ENCODE measurements at places on chromosomes 5 and 9.

GRCh38 chr9:126708178-126708577 lies 94.5 kb downstream of the LMX1B start:
- no peak for DNase-seq

DNA sequence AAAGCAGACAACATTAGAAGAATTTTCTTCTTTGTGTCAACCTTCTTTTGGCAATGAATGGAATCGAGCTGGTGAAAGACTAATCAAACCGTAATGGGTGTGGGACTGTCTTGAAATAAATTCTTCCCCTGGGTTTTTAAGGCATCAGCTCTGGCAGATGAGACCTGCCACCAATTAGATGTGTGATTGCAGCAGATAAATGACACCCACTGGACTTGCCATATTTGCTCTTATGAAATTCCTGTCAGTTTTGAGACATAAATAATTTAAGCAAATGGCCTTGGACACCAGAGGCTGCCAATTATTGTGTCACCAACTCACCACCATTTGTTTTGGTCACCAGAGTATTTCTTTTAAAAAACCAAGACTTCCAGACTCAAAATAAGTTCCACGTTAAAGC lies 135.9 kb upstream of the RGMB start:
- DNase-seq: no peak

GRCh38 chr5:135700731-135701130 lies 121.9 kb upstream of the CXCL14 start:
- DNase-seq: no peak

DNA sequence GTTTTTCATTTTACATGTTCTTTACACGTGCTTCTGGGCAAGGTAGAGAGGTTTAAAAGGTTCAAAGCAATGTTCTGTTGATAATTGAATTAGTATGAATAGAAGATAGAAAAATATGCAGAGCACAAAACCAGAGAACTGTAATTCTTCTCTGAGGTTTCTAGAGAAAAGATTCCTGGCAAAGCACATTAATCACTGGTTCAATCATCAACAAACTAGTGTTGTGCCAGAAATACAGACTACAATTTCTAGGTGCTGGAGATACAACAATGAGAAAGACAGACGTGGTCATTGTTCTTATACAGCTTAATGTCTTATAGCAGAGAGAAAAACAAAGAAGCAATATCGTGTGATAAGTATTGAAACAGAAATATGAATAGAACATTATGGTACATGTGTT lies 25.5 kb downstream of the MEGF9 start:
- no peak for DNase-seq

DNA sequence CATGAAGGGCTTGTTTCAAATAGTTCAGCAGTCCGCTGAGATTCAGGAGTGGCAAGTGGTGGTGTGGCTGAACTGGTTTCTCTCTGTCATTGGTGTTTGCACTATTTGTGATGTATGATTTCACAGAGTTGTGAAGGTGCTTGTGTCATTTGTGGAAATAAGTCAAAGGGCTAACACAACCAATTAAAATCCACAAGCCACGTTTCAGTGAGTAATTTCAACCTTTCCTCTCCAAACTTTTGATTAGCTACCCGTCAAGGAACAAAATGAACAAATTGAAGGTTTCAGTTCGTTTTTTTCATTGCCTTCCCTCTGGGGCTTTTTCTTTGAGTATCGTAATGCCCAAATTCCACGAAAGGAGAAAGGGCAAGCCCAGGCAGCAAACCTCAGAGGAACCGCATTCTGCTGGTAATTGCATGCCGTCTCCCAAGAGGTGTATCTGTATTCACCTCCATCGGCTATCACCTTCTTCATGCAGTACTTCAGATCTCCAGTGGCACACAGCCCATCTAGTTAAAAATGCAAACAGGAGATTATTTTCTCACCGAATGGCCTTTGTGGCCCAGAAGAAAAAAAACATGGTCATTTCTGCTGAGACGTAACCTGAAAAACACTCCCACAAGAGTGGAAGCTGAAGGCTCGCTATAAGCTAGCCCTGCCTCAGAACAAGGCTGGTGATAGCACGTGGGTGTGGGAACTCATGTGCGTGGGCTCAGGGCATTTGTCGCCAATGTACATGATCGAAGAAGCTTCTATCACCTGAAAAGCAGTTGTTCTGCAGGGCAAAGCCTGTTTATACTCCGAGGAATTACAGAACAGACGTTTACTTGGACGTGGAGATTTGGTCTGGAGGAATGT lies 197.1 kb downstream of the NR3C1 start:
- no peak for DNase-seq

GRCh38 chr9:69719983-69720382 lies 39.8 kb downstream of the PTAR1 start:
- no peak for DNase-seq

DNA sequence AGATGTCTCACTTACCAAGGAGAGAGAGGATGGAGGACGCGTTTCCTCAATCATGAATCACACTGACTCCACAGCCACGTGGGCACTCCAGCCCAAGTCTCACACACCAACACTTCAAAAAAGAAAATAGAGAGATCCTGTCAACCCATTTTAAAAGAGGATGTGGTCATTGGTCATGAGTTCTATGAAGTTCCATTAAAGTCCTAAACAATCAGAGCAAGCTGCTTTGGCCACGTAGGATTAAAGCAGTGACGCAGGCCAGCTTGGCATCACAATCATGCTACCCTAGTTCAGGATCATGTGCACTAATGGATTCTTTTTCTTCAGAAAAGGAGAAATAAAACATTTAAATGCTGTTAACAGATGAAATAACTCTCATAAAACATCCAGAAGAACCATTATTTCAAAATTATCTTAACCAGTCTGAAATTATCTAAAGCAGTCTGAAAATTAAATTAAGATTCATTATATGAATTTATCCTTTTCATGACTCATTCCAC lies 108.1 kb downstream of the SEMA5A start:
- no peak for DNase-seq

DNA sequence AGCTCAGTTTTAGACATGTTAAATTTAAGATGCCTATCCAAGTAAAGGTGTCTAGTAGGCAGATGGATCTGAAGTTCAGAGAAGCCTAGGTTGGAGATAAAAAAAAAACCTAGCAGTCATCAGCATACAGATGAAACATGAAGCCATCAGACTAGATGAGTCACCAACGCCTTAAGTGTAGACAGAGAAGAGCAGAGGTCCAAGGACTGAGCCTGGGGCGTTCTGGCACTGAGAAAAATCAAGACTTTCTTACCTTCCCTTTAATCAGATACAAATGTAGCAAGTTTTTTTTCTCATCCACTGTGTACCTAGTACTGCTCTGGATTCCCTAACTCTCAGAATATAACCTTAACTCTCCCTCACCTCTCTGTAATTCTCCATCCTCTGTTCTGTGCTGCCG lies 97.3 kb downstream of the SIL1 start:
- peak; percentile 42 for DNase-seq

DNA sequence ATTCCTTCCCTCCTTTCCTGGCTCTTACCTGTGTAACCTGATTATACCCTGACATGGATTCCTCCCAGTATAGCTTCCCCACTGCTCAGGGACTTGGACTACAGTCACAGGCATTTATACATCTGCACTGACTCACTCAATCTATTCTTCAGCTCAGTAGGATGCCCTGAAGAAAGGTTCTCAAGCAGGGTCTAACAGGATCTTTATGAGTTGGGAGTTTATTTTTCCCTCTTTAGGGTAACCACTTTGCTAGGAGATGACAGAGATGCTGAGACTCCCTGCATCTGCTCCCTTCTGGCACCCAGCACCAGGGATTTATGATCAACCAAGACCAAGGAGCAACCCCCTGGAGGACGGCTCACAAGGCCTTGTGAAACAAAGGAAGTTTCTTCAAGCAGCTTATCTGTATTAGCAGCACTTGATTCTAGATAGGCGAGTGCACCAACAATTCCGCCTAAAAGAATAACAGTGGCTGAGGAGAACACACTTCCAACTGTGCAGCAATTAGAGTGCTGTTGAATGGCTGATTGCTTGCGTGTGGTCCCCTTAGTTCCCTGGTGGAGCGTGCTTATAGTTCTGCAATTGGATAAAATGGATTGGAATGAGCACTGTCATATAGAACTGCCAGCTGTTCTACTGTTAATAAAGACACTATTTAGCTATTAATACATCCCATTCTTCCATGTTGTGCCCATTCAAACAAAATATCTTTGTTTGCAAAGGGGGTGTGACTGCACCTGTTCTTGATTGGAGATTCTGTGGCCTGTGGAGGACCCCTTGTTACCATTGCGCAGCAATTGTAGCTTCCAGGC lies 482.6 kb downstream of the ZNF608 start:
- DNase-seq: no peak

GRCh38 chr5:126963822-126964375 lies 66.5 kb downstream of the MARCHF3 start:
- no peak for DNase-seq

GRCh38 chr9:111005746-111006470 lies 32.4 kb downstream of the LPAR1 start:
- DNase-seq: no peak

- no peak for DNase-seq
These were observed at the start of gene PCDHA8 for GRCh38 chr5:140840978-140841962. Gene PCDHA8, plus strand, starts transcription at chr5:140841187. Its CDS starts 135 bp downstream, at chr5:140841322.

- no peak for DNase-seq
These were observed 247.6 kb upstream of the IRX4 start for GRCh38 chr5:2130361-2130760.

DNA sequence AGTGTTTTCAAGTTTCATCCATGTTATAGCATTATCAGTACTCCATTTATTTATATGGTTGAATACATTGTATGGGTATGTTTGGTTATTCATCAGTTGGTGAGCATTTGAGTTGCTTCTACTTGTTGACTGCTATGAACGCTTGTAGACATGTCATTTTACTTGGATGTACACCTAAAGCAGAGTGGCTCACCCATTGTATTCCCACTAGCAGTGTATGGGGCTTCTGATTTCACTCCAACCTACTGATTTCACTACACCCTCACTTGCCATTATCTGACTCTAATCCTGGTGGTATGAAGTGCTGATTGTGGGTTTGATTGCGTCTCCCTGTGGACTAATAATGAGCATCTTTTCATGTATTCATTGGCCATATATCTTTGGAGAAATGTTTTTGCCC lies 9.5 kb downstream of the NPM1 start:
- no peak for DNase-seq

- DNase-seq: no peak
These were observed 141.9 kb downstream of the SLC12A2 start for GRCh38 chr5:128225245-128226030.

- no peak for DNase-seq
These were observed 20.3 kb downstream of the TBC1D2 start for GRCh38 chr9:98235126-98235525.

DNA sequence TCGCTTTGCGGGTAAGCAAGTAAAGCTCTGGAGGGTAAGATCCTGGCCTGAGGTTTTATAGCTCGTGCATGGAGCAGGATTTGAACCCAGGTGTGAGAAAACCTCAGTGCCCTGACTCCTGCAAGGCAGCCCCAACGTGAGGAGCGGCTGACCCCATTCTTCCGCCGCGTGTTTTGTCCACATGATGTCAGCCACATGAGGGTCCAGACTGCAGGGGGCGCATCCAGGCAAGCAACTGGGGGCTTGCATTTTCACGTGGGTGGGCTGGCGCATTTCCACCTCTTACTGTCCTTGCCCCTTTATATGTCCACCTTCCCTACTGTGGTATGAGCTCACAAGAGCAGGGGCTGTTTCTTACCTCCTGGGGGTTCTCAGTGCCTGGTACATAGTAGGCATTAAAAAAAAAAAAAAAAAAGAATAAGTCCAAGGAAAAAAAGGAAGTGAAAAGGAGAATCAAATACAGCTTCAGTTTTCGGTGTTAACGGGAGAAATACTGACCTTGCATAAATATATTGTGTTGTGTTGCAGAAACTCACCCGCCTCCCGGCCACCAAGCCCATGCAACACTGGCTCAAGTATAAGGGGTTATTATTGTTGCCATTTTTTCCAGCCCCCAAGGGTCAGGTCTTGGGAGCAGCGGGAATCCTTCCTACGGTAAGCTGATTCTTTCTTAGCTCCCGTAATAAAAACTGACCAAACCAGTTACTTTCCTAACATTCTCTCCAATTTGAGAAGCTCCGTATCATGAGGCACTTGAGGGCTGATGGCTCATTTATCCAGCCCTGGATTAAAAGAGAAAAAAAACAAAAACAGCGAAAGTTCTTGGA lies 15.0 kb downstream of the TLX3 start:
- DNase-seq: no peak

GRCh38 chr9:68780720-68781119 lies 75.7 kb downstream of the PIP5K1B start:
- DNase-seq: no peak

- no peak for DNase-seq
These were observed 34.7 kb upstream of the PLIN2 start for GRCh38 chr9:19162026-19162366.

- DNase-seq: no peak
These were observed 18.7 kb upstream of the POMT1 start for GRCh38 chr9:131484051-131484445.

DNA sequence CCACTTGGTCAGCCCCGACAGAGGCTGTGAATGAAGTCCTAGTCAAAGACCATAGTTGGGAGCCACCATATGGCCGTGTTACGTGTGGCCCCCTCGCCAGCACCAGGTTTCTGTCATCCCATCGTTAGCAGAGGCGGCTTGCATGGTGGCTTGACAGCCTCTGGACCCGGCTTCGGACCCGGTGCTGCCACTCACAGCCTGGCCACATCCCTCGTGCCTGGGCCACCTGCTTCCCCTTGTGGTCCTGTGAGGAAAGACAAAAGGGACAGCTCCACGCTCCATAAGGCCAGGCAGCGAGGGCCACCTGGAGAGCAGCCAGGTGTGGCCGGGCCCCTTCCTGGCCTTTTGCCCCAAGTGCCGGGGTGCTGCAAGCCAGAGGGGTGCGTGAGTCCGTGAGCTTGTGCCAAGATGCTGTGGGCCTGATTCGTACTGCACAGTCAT lies 6.2 kb downstream of the NKD2 start:
- no peak for DNase-seq

DNA sequence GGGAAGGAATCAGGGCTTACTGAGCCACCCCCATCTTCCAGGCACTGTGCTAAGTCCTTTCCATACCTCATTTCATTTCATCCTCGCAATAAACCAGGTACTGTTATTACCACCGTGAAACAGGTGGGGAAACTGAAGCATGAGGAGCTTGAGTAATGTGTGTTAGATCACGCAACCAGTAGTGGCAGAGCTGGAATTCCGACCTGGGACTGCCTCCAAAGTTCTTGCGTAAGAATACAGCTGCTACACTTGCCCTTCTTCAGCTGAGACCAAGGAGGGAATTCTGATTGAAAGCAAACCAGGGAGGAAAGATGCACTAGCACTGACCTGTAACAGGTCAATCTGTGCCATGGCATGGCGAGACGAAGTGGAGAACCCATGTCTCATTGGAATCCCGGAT lies 113.4 kb upstream of the MSX2 start:
- peak; percentile 14 for DNase-seq

DNA sequence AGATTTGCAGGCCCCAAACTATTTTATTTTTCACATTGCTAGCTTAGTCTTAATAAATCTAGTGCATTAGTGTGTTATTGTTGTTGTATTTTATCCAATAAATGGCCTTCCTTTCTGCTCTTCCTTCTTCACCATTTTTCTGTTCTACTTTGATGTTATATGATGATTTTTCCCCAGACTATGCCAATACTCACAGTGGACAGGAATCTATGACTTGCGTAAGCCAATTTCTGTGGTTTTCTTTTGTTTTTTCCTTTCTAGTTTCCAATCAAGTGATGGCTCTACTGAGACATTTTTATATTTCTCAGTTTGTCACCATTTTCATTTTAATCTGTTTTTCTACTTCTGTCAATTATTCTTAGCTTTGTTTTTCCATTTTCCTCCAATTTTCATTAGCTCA lies 106.8 kb upstream of the FBXL7 start:
- no peak for DNase-seq

- DNase-seq: peak; percentile 93
These were observed 46.3 kb upstream of the GGTA1 start for GRCh38 chr9:121545875-121546423.

Data from fibroblast of the conjunctiva (primary cell).